ENCODE measurements at places on chromosomes 4 and X. TPM values are rescaled to one million over a fixed set of nuclear protein-coding genes. Genes with fewer than 3 reads are reported as not detected.

DNA sequence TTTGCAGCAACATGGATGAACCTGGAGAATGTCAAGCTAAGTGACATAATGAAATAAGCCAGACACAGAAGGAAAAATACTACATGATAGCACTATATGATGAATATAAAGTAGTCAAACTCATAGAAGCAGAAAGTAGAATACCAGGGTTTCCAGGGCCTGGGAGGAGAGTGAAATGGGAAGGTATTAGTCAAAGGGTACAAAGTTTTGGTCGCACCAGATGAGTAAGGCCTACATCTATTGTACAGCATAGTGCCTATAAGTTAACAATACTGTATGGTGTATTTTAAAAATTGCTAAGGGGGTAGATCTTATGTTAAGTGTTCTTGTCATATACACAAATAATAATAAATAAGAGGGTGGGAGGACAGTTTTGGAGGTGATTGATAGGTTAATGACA is 41.5 kb downstream of the ENOX2 start:
- DNase-seq, result no peak

GRCh38 chr4:772118-772517 is 53.8 kb downstream of the CPLX1 start:
- DNase-seq, result no peak

GRCh38 chr4:79331126-79331876 is 5.4 kb upstream of the NAA11 start:
- DNase-seq, result no peak

- DNase-seq, result no peak
Observed at GRCh38 chrX:83501530-83501929, 6.6 kb upstream of the POU3F4 start.

- peak; percentile 36 for DNase-seq
Observed at GRCh38 chr4:24583451-24584210, 723 bp downstream of the DHX15 start.

DNA sequence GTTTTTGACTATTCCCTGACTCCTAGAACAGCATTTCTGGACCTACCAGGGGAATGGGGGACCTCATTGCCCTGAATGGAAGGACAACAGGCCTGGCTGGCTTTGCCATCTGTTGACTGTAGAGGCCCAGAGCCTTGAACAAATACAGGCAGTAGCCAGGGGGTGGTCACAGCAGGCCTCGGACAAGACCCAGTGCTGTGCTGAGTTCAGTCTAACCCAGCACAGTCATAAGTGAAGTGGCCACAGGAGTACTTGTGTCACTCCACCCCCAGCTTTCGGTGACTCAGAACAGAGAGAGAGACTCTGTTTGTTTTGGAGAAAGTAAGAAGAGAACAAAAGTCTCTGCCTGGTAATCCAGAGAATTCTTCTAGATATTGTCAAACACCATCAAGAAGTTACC is 310.0 kb downstream of the PRR32 start:
- DNase-seq, result no peak

DNA sequence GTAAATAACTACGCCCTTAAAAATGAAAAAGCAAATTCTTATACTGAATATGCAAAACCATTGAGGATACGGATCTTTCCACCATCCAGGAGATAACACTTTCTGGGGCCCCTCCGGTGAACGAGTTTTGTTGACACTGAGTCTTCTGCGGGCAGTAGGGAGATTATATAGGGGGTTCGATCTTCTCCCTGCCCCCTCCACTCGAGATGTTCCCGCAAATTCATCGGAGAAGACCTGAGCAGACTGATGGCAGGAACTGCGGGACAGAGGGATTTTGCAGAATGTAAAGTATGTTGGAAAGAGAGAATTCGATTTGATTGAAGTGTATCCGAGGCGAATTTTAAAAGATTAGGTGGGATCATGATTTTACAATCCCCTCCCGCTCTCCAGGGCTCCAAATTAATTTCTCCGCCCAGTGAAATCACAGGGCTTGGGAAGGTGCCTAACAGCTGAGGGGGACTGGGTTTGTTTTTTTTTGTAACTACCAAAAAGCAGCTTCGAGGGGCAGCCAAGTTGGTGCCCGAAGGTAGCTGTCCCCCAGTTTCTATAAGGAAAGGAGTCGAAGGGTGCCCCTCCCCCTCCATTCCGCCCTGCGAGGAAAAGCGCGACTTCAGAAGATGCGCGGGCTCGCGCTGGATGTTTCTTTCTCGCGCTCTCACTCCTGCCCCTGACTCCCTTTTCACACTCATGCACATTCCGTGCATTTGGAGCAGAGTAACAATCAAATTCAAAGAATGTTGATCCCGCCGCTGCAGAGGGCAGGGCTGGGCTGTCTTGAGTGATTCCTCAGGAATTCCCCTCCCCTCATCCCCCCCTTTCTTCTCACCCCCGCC is 1.2 kb downstream of the TMEM255A start:
- DNase-seq, result no peak

- DNase-seq, result no peak
Observed at GRCh38 chr4:85391071-85391470, 83.9 kb upstream of the ARHGAP24 start.

DNA sequence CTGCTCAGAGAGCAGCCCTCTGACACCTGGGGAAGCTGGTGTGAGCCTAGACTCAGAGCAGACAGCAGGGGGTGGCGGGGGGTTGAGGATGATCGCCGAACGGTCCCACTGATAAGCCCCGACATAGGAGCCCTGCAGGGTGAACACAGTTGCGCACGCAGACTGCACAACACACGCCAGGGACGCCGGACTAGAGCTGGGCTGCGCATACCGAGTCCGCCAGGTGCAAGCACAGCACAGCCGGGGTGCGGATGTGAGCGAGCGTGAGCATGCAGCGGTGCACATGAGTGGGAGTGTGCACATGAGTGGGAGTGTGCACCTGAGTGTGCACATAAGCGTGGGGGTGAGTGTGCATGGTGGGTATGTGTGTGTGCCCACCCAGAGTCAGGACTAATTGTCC is 36.7 kb downstream of the FAM53A start:
- DNase-seq, result no peak

GRCh38 chr4:16016536-16016935 is 53.6 kb upstream of the FGFBP2 start:
- no peak for DNase-seq

GRCh38 chr4:100876546-100876945 is 358.7 kb upstream of the EMCN start:
- no peak for DNase-seq

DNA sequence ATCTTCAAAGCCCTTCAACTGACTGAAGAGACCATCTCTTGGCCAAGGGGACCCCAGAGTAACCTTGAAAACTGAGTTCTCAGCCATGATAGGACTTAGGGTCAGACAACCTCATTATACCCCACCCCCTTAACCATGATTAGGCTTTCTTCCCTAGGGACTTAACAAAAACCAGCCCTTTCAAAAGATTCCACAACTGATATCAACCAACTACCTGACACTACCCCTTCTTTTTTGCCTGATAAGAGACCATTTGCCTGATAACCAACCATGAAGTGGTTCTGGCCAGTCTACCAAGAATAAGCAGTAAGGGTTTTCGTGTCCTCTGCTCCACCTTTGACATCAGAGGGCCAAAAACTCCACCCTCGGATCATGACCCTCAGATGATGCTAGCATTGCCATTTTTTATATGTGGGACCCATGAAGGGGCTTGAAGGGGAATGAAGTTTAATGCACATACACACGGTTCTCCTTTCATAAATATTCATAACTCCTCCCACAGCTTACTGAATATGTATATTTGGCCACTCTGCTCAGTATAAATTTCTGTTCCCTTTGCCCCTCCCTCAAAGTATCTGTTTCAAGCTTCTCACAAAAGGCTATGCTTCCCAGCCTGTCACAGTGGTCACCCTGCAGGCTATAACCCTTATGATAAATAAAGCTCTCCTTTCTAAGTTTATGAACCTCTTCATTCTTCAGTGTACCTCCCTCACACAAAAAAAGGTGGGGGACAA is 12.3 kb downstream of the TBCK start:
- DNase-seq, result no peak

DNA sequence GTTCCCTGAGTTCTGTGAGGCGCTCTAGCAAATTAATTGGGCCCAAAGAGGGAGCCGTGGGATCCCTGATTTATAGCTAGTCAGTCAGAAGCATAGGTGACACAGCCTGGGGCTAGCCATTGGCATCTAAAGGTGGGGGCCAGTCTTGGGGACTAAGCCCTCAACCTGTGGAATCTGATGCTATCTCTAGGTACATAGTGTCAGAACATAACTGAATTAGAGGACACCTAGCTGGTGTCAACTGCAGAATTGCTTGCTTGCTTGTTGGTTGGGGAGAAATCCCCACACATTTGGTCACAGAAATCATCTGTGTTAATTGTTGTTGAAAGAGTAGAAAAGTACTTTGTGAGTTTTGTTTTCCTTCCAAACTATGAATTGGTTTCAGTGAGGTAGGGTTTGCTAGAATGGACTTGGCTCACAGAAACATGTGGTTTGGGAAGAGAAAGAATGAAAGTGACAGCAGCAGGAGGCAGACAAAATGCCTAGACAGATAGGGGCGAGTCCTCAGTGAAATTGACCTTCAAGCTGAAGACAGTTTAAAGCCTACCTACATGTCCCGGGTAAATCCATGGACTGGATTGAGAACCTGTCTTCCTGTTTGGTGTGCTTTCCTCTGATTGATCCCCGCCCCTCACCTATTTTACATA is 12.8 kb upstream of the GPR82 start:
- DNase-seq, result no peak

DNA sequence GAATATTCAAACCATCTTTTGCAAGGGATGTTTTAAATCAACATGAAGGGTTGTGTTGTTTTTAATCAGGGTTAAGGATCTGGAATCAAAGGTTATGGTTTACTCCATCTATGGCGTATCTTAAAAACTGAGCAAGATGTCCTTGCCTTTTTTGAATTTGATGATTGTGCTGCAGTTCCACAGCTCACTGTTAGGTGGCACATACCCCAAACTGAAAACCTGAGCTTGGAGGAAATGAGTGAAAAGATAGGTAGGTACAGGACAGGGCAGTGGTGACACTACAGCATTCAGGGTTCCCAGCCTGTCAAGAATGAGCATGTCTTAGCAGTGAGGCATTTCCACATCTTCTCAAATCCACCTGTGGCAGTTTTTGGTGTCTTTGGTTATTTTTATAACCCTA is 13.1 kb upstream of the EOLA1 start:
- peak; percentile 15 for DNase-seq

GRCh38 chrX:121851033-121851432 is 803.6 kb downstream of the GLUD2 start:
- DNase-seq, result no peak

- no peak for DNase-seq
Observed at GRCh38 chrX:144648788-144649187, 598.5 kb upstream of the SPANXN1 start.

DNA sequence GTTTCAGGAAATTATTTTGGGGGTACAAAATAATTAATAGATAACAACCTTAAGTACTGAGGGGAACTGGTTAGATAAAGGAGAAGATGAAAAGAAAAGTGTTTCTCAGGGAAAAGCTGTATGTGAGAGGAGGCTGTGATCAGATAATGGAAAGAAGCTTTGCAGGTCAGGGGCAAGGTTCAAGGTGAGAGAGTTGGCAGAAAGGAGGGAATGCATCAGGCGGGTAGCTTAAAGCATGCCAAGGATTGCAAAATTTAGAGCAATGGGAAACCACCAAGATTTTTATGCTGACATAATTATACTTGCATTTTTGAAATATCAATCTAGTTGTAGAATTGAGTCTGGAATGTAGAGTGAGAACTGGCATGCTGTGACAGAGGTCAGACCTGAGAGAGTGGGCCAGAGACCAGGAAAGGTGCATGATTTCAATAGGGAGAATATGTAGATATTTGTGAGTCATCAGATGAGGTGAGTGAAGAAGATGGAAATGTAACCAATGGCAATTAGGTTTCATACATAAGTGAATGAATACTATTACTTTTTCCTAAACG is 508.7 kb downstream of the TRIML1 start:
- no peak for DNase-seq

DNA sequence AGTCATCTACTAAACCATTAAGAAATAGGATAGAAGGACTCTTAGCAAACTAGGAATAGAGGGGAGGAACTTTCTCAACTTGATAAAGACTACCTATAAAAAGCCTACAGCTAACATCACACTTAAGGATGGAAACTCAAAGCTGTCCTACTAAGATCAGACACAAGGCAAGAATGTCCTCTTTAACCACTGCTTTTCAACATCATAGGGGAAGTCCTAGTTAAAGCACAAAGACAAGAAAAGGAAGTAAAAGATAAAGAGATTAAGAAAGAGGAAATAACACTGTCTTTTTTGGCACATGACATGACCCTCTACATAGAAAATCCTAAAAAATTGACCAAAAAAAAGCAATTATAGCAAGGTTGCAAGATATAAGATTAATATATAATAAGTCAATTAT is 136.6 kb downstream of the FBXW7 start:
- no peak for DNase-seq

DNA sequence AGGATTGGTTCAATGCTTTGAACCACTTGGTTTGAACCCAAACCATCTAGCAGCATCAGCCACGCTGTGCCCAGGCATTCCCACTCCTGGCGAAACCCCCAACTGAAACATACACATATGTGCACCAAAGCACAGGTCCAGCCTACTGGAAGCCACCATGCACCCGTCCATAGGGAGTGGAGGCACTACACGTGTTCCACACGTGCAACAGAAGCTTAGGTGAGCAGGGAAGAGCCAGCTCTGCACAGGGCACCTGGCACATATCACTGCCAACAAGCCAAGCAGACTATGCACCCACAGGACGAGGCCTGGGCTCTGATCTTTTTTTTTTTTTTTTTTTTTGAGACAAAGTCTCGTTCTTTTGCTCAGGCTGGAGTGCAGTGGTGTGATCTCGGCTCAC is 66.3 kb upstream of the GPR78 start:
- no peak for DNase-seq

GRCh38 chr4:2172627-2173231 is 69.2 kb downstream of the HAUS3 start:
- no peak for DNase-seq

DNA sequence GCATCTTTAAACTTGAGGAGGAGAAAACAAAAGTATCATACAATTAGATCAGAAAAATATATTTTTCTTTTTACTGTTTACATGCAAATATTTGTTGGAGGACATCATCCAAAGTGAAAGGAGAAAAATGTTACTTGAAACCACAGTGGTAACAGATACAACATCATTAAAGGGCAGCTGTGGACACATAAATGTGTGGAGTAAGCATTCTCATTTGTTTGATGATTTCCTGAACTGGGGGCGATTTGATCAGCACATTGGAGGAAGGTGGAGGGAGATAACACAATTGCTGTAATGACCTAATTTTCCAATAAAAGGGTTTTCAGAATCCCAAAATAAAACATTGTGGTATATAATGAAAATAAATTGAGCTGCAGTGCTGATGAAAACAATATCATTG is 314.5 kb upstream of the HS3ST1 start:
- no peak for DNase-seq

GRCh38 chrX:3699821-3700381 is 13.5 kb downstream of the PRKX start:
- DNase-seq, result no peak

The TXK gene
- 0.81 TPM for total RNA-seq

The TENT5D gene
- not detected for total RNA-seq

The AMBN gene
- total RNA-seq, result not detected

The SMPX gene
- total RNA-seq, result not detected

The KCTD8 gene
- total RNA-seq, result 0.42 TPM

The FAM9B gene
- total RNA-seq, result not detected

The DGKQ gene
- 18.4 TPM for total RNA-seq

The SSX1 gene
- total RNA-seq, result not detected

The KLKB1 gene
- not detected for total RNA-seq
